ENCODE measurements at places on chromosomes 2 and 18.

DNA sequence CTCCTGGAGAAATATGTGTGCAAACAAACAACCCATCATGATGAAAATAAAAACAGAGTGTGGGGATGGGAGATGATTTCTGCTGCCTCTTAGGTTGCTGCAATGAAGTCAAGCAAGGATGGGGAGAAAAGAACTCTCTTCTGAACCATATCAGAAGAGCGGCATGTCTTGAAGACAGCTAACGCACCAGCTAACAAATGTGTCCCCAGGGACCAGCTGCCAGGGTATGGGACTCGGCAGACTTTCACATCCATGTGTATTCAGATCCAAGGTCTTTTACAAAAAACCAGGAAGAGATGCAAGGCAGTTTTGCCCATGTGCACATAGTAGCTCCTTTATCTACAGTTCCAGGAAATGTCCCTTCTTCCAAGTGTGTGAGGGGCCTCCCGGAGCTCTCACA, 125.4 kb downstream of the CLIP4 start:
- DNase-seq: no peak

DNA sequence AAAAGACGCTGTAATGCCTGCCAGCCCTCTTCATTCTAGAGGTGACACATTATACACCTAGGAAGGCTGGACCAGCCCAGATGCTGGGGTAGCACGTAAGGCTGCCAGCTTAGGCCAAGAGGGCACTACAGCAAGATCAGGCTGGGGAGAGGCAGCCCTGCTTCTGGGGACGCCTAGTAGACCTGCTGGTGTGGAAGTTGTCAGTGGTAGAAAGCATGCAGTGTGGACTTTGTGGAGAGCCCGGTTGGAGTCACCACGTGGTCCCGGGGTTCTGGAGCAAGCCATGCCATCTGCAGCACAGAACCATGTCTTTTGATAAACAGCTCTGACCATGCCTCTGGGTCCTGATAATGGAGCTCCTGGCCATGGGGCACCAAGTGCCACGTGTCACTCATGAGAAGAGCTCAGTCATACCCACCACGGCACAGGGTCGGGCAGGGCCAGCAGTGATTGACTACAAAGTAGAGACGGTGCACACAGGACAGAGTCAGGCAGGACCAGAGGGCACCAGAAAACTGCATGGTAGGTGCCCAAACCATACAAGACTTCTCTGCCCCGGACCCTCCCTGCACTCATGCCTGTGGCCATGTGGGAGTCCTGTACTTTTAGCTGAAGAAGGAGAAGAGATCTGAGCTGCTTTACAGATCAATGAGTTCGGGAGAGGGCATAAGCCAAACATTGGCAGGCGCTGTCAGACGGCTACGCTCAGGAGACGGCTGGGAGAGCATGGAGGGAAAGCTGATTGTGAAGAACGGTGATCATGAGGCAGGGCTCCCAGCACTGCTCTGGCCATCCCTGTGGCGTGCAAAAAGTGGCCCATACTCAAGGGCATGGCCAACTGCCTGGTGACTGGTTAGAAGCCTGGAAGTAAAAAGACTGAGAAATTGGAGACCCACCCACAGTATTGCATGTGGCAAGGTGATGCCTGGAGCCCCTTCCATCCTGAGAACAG, 114.9 kb downstream of the EIPR1 start:
- DNase-seq: no peak

DNA sequence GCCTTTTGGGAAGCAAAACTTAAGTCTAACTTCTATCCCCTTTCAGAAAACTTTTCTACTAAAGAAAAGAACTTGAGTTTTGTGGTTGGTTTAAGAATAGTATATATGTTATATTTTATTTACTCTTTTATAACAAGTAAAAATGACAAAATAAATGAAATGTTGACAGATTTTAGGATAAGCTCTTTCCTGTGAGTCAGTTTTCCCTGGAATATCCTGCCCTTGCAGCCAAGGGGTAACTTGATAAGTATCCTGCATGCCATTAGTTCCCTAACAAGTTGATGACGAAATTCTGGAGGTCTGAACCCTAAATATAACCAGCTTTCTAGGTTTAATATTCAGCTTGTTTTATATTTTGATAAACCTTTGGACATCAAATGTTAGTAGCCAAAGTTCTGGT, 7.3 kb upstream of the HTR2B start:
- no peak for DNase-seq

- no peak for DNase-seq
Observed at GRCh38 chr2:42385225-42385624, 24.2 kb upstream of the COX7A2L start.

GRCh38 chr2:174444761-174445160, 42.1 kb downstream of the GPR155 start:
- DNase-seq: no peak

GRCh38 chr2:122105877-122106206, 350.4 kb downstream of the TSN start:
- no peak for DNase-seq

Data from stimulated activated CD4-positive, alpha-beta T cell treated with anti-CD3 and anti-CD28 coated beads, Interleukin-4, amount 100 ng/mL, for 48 hours (primary cell).